ENCODE measurements at places on chromosomes 7 and 10.
A peak's percentile ranks its signal among the peaks of the same experiment; 100 is the strongest.

DNA sequence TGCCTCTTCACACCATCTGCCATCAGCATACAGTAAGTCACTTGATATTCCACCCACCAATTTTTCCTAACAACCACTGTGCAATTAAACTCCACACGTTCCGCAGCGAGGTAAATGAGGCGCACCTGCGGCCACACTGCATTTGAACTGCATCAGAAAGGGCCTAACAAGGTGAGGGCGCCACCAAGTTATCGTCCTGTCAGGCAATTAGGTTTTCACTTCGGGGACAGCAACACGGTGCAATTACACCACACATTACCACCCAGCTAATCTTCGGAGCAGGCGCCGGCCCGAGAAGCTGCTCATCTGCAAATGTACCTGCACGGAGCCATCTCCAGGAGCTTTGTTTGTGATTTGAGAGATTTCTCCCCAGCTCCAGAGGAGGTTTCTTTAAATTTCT lies 84.4 kb downstream of the EBF3 start:
- no peak for DNase-seq

- no peak for DNase-seq
Observed at GRCh38 chr7:14073543-14073942, 84.1 kb upstream of the ETV1 start.

GRCh38 chr10:3619241-3619640 lies 165.8 kb downstream of the KLF6 start:
- DNase-seq: no peak

- no peak for DNase-seq
Observed at GRCh38 chr10:120005207-120006201, 113.0 kb downstream of the SEC23IP start.

DNA sequence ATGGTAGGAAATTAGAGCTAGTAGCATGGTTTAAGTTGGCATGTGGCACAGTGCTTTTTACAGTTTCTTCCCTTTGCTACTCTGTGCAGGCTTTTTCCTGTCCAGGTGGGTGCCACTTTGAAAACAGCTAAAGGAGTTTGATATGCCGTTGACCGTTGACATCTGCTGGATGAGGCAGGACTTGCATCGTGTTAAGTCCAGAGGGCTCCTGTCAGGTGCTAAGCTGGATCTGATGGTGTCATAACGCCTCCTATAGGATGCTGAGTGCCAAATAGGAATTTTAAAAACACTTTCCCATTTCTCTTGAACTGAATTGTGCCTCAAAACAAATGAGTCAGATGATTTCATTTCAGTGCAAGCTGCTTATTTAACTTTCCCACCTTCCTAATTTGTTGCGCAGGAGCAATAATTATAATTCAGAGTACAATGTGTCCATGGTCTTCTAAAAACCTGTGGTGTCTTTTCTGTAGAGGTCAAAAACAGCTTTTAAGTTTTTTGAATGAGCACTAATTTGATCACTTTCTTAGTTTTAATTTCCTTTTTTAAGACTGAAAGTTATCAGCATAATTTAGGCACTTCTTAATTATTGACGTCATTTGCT lies 178.3 kb downstream of the CDCA7L start:
- DNase-seq: peak; percentile 58

DNA sequence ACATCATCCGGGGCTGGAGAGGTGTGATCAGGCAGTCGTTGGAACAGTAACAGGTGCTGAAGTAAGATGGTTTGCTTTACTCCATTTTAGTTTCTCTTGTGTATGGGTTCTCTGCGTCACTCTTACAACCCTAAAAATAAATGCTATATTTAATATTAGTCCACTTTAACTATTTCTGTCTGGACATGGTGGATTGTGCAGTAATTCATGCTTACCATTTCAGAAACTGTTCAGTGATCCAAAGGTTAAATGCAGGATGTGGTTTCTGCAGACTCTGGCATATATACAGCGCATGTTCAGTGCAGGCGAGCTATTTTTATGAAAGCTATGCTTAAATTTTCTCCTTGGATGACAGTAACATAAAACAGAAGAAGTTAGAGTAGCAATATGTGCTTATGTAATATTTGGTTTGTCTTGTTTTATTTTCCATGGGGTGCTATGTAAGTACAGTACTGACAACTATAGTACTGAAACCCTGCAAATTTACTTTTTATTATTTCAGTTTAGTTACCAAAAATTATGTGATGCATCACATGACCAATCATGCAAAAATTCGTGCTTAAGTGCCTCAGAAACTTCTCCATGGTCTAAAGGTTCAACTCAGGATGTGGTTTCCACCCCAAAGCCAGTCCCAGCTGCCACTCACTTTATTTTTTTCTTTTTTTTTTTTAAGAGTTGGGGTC lies 46.6 kb upstream of the GRID1 start:
- DNase-seq: no peak

- no peak for DNase-seq
Observed at GRCh38 chr7:87653178-87653577, 25.0 kb downstream of the RUNDC3B start.

- no peak for DNase-seq
Observed at GRCh38 chr7:140383954-140384713, 14.2 kb downstream of the SLC37A3 start.

GRCh38 chr7:44045226-44046014 lies 918 bp downstream of the DBNL start:
- peak; percentile 50 for DNase-seq

DNA sequence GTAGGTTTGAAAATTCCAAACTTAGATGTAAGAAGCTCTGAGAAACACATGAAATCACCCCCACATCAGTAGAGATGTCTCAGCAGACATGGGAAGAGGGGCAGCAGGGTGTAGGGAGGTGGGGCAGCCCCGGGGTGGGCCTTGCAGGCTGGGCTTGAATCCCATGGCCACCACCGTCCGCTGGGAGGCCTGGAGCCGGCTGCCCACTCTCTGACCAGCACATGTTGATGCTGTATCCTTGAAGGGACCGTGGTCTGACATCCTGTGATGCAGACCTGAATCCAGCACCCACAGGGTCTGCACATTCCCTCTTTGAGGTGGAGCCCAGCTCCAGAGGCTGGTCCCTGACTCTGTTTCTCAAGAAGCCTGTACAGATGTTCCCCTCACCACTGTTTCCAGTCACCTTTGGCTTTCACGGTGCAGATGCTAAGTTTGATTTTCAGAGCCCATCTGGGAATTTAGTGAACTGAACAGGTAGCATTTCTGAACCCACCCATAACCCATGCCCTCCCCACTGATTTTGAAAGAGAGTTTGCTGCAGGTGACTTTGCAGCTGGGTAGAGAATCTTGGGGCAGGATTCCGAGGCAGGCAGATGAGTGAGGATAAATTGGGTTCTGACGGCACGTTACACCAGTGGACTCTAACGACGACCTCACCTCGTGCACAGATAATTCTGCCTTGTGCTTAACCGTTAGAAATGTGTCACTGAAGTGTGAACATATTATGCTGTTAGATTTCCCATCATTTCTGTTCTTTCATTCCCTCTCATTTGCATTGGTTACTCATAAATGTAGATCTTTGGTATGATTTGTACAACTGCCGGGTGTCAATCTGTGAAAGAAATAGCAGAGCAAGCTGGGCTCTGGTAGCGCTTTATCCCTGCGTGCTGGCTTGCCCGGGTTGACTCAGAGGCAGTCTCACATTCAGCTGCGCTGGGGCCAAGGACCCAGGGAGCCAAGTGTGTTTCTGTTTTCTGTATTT lies 45.7 kb downstream of the IKZF1 start:
- no peak for DNase-seq

DNA sequence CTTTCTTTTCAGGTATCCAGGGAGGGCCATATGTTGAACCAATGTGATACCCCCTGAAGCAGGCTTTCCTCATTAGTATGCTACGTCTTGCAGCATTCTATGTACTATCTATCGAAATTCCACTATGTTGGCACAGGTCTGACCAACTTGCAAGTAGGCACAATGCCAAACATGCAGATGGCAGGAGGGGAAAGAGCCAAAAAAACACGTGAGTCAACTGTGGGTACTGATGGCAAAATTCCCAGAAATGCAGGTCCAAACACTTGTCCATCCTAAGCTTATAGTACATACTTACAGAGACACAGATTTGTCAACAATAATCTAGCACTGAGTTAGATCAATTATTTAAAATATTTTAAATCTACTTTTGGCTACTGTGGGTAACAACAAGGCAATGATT lies 394.9 kb downstream of the DGKB start:
- DNase-seq: peak; percentile 21

GRCh38 chr7:22861576-22861975 lies 38.9 kb upstream of the TOMM7 start:
- no peak for DNase-seq

DNA sequence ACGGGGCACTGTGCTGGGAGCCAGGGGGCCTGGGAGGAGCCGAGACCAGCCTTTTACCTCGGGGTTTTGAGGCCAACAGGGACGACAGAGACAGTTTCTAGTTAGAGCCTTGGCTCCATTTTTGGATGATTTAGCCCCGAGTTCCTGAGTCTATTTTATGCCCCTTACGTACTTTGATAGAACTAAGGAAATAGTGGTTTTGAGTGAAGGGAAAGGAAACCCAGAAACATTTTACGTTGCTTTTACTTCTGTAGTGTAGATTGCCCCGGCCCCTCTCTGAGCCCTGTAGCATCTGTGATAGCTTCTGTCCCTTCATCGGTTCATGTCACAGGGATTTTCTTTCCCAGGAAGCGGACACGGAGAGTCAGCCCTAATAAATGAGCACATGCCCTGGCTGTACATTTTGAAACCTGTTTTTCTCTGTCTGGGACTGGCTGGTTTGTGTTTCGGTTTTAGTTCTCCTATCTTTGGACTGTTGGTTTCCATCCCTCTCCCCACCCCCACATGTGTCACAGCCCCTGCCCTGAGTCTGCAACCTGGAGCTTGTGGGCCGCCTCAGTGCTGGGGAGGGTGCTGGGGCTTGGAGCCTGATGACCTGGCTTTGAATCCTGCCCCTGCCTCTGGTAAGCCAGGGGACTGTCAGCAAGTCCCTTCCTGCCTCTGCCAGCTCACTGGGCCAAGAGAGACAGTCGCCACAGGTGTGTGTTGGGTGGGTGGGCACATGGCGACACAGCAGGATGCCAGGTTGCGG lies 6.9 kb upstream of the ORAI2 start:
- DNase-seq: no peak

DNA sequence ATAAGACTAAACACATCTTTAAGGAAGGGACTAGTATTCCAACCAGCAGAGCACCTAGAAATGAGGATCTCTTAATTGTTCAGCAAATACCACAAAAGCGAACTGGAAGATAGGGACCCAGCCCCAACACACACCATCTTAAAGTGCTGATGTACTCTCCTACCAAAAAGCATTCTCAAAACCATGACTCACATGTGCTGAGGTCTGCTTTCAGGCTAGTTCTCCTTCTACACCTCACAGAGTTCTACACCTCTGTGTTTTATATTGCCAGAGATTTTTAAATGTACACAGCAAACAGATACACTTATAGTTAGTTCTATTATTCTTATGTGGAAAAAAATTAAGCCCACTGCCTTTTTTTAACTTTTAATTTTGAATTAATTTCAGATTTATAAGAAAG lies 191.9 kb downstream of the DOCK4 start:
- DNase-seq: no peak

DNA sequence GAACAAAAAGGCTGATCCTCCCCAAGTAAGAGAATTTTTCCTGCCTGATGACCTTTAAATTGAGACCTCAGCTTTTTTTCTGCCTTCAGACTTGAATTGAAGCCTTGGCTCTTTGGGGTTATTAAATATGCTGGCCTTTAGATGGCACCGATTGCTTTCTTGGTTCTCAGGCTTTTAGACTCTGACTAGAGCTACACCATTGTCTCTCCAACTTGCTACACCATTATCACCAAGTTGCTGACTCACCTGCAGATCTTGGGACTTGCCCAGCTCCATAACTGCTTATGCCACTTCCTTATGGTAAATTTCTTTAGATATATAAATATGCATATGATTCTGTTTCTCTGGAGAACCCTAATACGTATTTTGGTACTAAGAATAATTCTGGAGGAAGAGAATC lies 3.1 kb upstream of the ABCA13 start:
- DNase-seq: peak; percentile 12

DNA sequence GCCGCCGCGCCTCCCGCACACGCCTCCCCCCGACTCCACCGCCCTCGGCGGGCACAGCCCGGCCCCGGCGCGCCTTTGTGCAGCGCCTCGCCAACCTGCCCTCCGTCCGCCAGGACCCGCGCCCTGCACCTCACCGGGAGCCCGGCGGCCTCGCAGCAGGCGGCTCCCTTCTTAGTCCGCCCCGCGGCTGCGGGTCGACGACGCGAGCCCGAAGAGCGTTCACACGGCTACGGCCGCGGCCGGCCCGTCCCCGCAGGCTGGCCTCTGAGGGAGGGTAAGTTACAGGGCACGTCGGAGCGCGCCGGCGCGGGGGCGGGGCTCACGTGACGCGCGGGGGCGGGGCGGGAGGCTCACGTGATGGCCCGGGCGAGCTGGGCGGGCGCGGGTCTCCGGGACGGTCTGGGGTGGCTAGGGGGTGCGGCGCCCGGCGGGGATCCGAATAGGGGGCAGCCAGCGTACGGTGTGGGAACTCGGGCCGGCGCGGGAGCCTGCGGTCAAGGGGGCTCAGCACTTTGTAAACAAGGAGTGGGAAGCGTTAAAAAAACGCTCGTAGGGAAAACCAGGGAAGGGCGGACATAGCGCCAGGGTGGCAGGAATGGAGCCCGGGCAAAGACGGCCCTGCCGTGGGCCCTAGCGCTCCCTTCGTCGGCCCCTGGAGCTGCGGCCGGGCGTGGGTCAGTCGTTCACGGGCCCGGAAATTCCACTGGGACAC lies at the start of gene ARHGAP12:
TSS of gene ARHGAP12 (minus strand) at position 283 of the 712 bp plus-strand sequence. CDS start 19,976 bp downstream, outside the sequence.
- peak; percentile 88 for DNase-seq

- DNase-seq: peak; percentile 86
Observed at GRCh38 chr7:2558629-2559282, at the start of gene IQCE. Gene IQCE, plus strand, starts transcription at chr7:2558979. Its CDS starts 203 bp downstream, at chr7:2559182.

- no peak for DNase-seq
Observed at GRCh38 chr7:26326211-26326610, 34.5 kb downstream of the SNX10 start.

GRCh38 chr10:103820101-103821062 lies 35.0 kb downstream of the SH3PXD2A start:
- DNase-seq: no peak

- DNase-seq: no peak
Observed at GRCh38 chr7:157854066-157854891, 517.5 kb downstream of the DNAJB6 start.

- peak; percentile 38 for DNase-seq
Observed at GRCh38 chr10:13206546-13207443, 27.4 kb downstream of the UCMA start.

DNA sequence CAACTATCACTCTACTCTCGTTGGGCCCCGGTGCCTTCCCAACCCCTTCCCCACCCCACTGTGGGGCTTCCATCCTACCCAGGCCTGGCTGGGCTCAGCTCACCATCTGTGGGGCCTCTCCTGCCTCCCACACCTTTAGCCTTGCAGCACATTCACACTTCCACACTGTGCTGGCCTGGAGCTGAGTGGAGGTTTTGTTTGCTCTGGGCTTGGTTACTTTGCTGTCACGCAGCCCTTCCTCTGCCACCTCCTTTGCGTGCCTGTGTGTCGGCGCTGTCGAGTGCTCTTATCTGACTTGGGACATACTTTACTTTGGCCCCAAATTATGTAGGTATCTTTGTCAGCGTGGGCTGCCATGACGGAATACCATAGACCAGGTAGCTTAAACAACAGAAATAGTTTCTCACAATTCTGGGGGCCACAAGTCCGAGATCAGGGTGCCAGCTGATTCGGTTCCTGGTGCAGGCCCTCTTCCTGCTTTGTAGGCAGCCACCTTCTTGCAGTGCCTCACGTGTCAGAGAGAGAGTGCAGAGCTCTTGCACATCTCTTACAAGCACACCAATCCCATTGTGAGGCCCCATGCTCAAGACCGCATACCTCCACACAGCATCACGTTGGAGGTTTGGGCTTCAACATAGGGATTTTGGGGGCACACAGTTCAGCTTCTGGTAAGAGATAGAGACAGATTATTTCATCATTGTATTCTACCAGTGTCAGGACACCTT lies 89.0 kb downstream of the CUL1 start:
- no peak for DNase-seq

GRCh38 chr7:26291251-26291650 lies 411 bp upstream of the SNX10 start:
- DNase-seq: no peak
